Fibroblast of skin of back (primary cell): ENCODE measurements at places on chromosomes 2 and 18.
A peak's percentile ranks its signal among the peaks of the same experiment; 100 is the strongest.

DNA sequence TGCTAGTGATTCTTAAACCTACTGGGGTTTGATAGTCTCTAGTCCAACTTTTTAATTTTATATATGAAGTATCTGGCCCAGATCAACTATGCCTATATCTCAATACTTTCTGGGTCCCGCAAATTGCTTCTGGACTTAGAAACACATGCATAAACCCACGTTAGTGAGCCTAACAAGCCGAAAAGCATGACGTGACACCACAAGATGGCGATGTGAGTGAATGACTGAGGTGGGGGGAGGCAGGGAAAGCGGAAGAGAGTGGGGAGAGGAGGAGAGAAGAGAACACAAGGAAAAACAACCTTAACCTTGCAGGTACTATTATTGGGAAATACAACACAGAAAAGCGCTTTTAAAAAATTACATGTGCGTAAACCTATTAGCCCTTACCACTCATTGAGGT lies 13.8 kb downstream of the PDIA6 start:
- DNase-seq: no peak

- no peak for DNase-seq
These were observed 133.8 kb downstream of the MEIS1 start for GRCh38 chr2:66568650-66569300.

- DNase-seq: no peak
These were observed 69.9 kb downstream of the MARCO start for GRCh38 chr2:119011910-119012209.

DNA sequence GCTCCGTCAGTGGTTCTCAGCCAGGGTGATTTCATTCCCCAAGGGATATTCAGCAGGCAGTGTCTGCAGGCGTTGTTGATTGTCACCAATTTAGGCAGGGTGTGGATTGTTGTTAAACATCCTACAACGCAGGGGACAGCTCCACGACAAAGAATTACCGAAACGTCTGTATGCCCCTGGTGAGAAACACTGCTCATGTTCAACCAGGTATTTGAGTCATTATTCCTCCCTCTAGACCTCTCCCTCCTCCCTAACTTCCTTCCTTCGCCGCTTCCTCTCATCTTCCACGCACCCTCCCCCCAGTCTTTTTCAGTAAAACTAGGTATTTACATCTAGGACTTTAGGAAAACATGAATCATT lies 50.8 kb downstream of the NCK2 start:
- peak; percentile 11 for DNase-seq

GRCh38 chr2:9365498-9366019 lies 57.8 kb downstream of the ITGB1BP1 start:
- no peak for DNase-seq

GRCh38 chr2:174967086-174967485 lies 38.1 kb downstream of the CHN1 start:
- no peak for DNase-seq

DNA sequence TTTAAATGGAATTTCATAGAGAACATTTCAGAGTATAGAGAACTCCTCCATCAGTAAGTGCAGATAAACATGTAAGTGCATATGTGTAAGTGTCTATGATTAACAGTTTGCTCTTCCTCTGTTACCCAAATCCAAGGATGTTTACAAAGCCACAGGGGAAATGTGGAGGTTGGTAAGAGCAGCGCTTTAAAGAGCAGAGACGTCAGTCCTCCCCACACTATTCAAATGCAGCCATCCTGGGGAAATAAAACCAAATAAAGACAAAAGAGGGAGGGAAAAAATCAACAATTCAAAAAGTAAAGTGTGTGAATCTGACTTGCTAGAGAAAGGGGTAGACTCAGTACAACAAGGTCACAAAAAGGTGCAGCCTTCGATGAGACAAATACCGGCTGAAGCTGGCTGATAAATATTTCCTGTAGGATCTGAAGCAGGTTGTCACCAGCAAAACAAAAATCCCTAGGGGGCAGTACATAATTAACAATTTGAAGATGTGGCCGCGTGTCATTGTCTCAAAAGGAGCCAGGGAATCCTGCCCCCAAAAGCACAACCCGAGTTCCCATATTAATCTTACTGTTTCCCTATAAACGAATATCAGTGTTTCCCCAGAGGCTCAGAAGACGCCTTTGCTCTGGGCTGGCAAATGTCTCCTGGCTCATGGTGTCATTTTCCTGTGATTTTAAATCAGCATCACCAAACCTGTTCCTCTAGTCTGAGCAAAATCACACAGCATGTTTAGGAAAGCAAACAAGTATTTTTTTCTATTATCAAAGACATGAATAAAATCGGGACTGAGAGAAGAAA lies 216.5 kb downstream of the CDCA7 start:
- DNase-seq: peak; percentile 50

GRCh38 chr2:231552752-231553151 lies 22.5 kb upstream of the NMUR1 start:
- no peak for DNase-seq

GRCh38 chr2:200351815-200352214 lies 45.3 kb downstream of the SPATS2L start:
- DNase-seq: no peak

DNA sequence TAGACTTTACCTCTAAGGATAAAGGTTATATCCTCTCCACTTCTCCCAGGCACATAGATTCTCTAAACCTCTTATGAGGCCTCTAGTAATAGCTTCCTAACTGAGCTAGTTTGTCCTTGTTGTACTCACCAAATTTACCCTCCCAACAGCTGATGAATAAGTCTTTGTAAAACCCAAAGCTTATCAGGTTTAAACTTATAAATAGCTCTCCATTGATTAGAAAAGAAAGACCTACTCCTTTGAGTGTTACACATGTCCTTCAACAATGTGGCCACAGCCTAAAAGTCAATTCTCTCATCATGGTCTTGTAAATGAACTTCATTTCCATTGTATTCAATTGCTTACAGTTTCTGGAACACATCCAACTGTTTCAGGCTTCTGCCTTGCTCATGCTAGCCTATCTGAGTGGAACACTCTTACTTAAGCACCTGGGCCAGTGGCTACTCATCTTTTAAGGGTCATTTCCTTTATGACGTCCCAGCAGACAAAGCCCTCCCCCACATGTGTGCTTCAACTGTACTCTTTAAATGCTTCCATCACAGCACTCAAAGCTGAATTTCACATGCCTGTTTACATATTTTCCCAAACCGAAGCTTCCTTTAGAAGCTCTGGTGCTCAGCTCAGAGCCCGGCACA lies 131.6 kb downstream of the CDH2 start:
- DNase-seq: peak; percentile 45

DNA sequence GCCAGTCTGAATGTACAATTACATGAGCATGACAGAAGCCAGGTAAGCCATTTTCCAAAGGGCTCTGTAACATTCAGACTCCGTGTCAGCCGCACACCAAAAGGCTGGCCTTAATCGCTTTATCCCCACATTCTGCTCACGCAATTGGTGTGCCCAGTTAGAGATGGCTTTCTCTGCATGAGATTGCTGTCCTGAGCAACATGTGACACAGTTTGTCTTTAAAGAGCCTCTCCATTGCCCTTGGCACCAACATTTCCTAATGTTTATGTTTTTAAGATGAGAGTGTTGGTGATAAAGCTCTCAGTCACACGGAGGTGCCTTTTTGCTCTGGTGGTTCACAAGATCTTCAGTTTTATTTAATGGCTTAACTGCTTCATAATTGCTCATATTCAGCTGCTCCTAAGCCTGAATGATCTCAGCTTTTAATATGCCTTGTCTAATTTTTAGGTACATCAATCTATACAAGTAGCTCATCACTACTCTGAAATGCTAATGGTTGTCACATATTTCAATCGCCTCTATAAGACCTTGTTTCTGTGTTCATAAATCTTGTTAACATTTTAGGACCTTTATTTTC lies 164.8 kb upstream of the ACVR2A start:
- DNase-seq: no peak

DNA sequence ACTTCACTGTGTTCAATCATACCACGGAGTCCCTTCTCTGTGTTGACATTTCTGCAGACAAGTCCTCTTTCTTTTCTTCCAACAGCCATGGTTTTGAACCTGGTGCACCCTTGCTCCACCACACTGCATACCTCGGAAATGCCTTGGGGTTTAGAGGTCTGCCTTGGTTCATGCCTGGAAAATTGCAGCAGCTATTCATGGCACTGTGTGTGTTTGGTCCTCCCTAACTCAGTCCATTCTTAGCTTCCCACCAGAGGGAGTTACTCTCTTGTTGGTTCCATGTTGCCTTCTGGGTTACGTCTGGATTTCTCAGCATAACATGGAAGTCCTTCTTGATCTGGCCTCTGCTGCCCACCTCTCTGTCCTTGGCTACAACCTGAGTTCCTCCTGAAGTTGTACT lies 206.0 kb downstream of the FHOD3 start:
- no peak for DNase-seq

DNA sequence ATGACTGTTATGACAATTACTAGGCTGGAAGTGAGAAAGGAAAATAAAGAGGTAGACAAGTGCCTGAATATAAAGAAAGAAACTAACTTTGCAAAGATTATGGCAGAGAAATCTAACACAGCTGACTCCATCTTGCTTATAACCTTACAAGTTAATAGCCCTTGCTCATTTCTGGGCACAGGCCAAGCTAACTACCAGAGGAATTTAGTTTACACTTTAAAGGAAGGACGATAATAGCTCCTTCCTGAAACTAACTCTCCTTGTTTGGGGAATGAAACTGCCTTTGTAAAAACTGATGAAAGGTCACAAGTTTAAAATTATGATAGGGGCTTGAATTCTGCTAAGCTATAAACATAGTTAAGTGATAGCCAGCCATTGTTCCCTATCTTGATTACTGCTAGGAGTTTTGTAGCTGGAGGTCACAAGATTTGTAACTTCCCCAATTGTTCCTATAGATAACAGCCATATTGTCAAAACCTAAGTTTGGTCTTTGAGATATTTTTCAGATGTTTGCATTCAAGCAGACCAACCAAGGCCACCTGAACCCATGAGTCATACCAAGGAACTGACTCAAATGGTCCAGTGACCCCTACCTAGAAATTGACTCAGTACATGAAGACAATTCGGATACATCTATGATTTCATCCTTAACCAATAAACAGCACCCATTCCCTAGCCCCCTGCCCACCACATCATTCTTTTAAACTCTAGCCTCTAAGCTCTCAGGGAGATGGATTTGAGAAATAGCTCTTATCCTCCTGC lies 209.2 kb upstream of the LRATD1 start:
- no peak for DNase-seq

GRCh38 chr2:224520064-224520463 lies 65.1 kb downstream of the CUL3 start:
- peak; percentile 60 for DNase-seq

- DNase-seq: peak; percentile 66
These were observed 7.8 kb downstream of the LIMS1 start for GRCh38 chr2:108542071-108542470.

DNA sequence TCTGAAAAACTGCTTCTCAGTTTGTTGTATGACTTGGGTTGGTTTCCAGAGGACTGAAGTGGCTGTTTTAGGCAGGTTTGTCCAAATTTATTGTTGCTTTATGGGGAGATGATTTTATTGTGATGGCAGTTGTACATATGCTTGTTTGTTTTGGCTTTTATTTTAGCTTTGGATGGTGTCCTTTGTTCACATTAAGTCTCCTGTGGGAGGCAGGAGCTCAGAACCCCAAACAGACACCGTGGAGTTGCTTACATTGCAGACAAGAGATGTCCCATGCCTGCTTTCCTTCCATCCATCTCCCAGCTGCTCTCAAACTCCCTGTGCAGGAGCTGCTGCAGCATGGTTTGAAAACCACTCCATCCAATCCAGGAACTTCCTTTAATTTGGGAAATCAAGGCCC lies 414.7 kb downstream of the LPIN1 start:
- DNase-seq: no peak

DNA sequence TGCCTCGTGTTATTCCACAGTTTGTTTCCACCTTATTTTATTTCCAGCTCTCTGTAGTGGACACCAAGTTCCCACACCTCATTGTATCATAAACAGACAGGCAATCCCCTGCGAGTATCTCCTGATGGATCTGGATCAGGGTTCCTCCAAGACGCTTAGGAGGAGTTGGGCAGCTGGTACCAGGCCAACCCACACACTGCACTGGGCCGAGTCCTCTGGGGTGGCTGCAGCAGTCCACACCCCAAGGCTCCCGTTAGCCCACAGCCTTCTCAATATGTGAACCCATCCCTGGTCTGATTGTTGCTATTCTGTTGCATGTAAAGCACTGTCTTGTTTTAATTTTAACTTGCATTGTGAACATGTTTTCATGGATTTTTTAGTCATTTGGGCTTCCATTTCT lies 178.8 kb upstream of the RAB6C start:
- DNase-seq: no peak

- DNase-seq: no peak
These were observed 225.2 kb downstream of the SLC4A3 start for GRCh38 chr2:219852626-219853025.

GRCh38 chr2:156892467-156893281 lies 364.8 kb upstream of the GALNT5 start:
- peak; percentile 28 for DNase-seq

DNA sequence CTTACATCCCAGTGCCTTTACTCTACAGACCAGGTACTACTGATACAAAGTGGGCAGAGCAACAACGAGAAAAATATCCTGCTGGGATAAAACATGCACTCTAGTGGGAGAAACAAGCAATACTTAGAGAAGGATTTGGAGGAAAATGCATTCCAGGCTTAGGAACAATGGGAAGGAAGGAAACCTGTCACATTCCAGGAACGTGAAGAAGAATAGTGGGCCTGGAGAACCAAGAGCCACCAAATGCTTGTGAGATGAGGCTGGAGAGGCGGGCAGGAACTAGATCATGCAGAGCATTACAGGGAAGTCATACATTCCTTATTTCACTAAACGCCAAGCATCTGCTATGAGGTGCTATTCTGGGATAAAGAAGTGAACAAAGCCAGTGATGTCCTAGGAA lies 342.3 kb downstream of the DCC start:
- DNase-seq: peak; percentile 72

DNA sequence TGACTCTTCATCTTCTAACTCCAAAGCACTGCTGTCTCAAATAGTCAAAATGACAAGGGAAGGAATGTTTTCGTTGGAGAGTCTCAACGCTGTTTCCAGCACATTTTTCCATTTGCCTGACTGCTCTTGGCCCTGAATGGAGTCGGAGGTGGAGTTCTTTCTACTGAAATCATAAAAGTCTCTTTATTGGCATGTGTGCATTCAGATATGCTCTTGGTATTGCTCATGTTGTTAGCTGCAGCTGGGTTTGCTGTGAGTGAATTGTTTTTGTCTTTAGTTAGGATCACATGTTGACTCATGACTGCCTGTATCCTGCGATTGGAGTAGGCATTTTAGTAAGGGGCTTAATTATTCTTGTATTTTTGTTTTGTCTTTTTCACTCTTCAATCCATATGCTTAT lies 16.8 kb downstream of the TMEM17 start:
- peak; percentile 86 for DNase-seq
